ENCODE measurements at places on chromosomes 13 and 19. TPM values are rescaled to one million over a fixed set of nuclear protein-coding genes. Genes with fewer than 3 reads are reported as not detected.

- no peak for DNase-seq
Measured at GRCh38 chr13:98446234-98446621, 130.7 kb downstream of the STK24 start.

- DNase-seq, result peak; percentile 93
Measured at GRCh38 chr13:30431269-30431940, 9.1 kb downstream of the UBE2L5 start.

DNA sequence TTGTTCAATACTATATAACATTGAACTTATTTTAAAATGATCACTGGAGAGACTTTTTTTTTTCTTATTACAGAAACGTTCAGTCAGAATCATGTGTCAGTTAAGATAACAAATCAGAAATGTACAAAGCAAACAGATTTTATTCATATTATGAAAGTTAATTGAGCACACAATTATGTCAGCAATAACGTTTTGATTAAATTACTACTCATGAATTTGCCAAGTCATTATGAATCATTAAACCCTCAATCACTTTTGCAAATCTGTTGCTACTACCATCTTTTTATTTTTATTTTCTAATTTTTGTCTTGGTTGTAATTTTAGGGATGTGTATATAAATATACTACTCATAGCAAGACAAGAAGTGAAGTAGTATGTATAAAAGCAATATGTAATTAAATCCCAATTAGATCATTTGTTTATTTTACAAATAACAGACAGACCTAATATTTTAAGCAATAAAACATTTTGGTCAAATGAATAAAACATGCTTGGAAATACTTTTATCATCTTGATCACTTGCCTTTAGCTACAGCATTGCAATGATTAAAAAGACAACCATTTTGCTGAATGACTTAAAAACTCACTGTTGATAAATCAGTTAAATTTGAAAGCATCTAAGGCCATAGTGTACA, 893.4 kb upstream of the MIR17HG start:
- no peak for DNase-seq

GRCh38 chr13:99005609-99006008, 27.7 kb upstream of the DOCK9 start:
- DNase-seq, result no peak

BCL3 gene
- 10.8 TPM for total RNA-seq

KISS1R gene
- total RNA-seq, result not detected

NLRP5 gene
- total RNA-seq, result not detected

Measured in renal cortical epithelial cell (primary cell).